ENCODE measurements at places on chromosomes 7 and 10. TPM values are rescaled to one million over a fixed set of nuclear protein-coding genes. Genes with fewer than 3 reads are reported as not detected.

DNA sequence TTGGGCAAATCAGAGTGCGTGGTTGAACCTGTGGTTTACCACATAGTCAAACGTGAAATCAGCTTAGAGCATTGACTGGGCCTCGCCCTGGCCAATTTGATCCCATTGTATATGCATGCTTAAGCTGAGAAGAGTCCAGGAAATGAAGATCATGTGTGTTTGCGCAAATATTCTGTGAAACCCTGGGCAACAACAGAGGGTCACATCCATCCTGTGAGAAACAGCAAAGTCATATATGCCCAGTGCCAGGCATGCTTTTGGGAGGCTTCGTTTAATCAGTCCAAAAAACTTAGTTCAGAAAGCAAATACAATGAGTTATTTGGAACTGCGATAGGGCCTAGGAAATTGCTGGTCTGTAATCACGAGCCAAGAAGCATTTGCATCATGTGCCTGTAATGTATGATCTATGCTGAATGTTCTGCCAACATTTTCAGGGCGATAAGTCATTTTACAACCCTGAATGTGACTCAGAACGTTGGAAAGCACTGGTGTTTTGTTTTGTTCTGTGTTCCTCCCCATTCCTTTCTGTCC lies 412.1 kb upstream of the CELF2 start:
- no peaks in the 10 kb centered on the region for H3K4me1 ChIP-seq
- H3K36me3 ChIP-seq: no peaks in the 10 kb centered on the region
- DNase-seq: no peak
- no peaks in the 10 kb centered on the region for H3K27me3 ChIP-seq
- H3K27ac ChIP-seq: peak overlapping the region; percentile 60

DNA sequence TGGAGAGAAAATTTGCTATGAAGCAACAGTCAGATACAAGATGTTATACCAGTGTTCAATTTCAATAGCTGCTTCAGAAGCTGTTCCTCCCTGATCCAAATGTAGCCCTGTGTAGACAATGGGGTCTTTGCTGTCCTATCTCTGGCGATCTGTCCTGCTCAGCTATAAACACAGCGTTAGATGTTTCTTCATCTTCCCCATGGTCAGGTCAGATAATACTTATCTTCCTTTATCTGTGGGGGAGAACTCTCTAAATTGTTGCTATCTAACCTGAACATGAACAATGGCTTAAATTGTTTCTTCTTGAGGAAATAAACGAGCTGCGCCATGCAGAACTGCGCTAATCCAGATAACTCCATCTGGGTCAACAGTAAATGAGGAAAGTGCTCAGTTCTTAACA lies 15.6 kb upstream of the KIAA1217 start:
- no peak overlapping the region for H3K4me3 ChIP-seq
- H3K4me1 ChIP-seq: peaks cover 7% of the 10 kb centered on the region
- no peaks in the 10 kb centered on the region for H3K27me3 ChIP-seq
- H3K27ac ChIP-seq: no peak overlapping the region
- no peaks in the 10 kb centered on the region for H3K36me3 ChIP-seq

DNA sequence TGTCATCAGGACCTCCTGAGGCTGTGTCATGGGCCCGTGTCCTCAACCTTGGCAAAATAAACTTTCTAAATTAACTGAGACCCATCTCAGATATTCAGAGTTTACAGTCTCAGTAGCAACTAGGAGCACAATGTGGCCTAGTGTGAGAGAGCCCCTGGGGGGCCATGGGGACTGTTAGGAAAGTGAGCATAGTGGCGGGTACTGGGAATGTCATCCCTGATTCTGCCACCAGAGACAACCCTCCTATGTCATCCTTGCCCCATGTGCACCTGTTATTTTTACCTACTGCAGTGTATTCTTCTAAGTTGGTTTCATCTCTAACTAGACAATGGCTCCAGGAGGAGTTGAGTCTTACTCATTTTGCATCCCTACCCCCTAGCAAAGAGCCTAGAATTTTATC lies 78.6 kb downstream of the CCDC71L start:
- no peak for DNase-seq
- no peak overlapping the region for H3K4me3 ChIP-seq
- H3K27ac ChIP-seq: no peak overlapping the region
- H3K27me3 ChIP-seq: no peaks in the 10 kb centered on the region
- no peaks in the 10 kb centered on the region for H3K4me1 ChIP-seq

DNA sequence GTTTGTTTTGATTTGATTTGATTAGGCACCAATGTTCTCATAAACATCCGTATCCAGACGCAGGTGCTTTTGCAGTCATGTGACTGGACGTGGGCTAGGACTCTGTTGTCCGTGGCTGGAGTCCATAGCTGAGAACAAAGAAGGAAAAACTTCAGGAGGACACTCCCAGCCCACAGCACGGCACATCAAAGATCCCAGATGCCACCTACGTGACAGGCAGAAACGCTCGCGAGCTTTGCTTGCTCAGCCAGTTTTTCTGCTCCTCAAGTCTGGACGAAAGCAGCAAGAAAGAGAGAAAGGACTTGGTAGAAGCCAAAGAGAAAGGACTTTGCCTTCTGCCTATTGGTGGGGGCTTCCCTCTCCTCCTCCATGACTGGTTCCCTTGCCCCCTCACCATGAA lies 6.9 kb upstream of the ZKSCAN1 start:
- no peaks in the 10 kb centered on the region for H3K27me3 ChIP-seq
- no peak overlapping the region for H3K27ac ChIP-seq
- no peaks in the 10 kb centered on the region for H3K36me3 ChIP-seq
- no peaks in the 10 kb centered on the region for H3K4me1 ChIP-seq
- no peak overlapping the region for H3K4me3 ChIP-seq

DNA sequence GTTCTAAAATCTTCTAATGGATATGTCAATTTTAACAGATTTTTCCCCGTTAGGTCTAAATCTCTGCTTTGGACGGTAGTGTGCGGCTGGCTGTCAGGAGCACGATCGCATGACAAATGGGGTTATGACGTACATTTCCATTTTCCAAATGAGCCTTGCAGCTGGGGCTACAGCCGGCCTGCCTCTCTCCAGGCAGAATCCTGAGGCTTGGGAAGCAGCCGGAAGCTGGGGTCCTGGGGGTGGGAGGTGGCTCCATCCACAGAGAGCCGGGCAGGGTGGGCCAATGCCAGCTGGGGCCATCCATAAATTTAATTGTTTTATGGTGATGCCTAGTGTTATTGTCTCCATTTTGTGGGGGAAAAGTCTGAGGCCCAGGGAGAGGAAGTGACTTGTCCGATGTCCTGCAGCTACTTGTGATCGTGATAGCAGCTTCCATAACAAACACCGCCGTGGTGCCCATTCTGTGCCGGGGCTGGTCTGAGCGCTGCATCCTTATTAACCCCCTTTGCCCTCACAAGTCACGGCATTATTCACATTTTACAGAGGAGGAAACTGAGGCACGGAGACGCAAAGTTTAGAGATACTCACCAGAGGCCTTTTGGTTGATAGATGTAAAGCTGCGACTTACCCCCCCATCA lies 53.0 kb upstream of the EBF3 start:
- DNase-seq: peak; percentile 38
- H3K27ac ChIP-seq: no peak overlapping the region
- H3K27me3 ChIP-seq: no peaks in the 10 kb centered on the region
- no peak overlapping the region for H3K4me3 ChIP-seq
- H3K4me1 ChIP-seq: no peaks in the 10 kb centered on the region
- no peaks in the 10 kb centered on the region for H3K36me3 ChIP-seq

- H3K27ac ChIP-seq: no peak overlapping the region
- no peaks in the 10 kb centered on the region for H3K27me3 ChIP-seq
- no peak overlapping the region for H3K4me3 ChIP-seq
- H3K36me3 ChIP-seq: no peaks in the 10 kb centered on the region
- H3K4me1 ChIP-seq: no peaks in the 10 kb centered on the region
- no peak for DNase-seq
Measured at GRCh38 chr7:148556892-148557291, 33.7 kb upstream of the C7orf33 start.

- no peak for DNase-seq
- H3K36me3 ChIP-seq: no peaks in the 10 kb centered on the region
- H3K4me3 ChIP-seq: no peak overlapping the region
- H3K4me1 ChIP-seq: peaks cover 47% of the 10 kb centered on the region
Measured at GRCh38 chr7:28102797-28103196, 77.8 kb downstream of the JAZF1 start.

- H3K36me3 ChIP-seq: no peaks in the 10 kb centered on the region
- no peak overlapping the region for H3K27ac ChIP-seq
- no peaks in the 10 kb centered on the region for H3K27me3 ChIP-seq
- no peak for DNase-seq
- no peak overlapping the region for H3K4me3 ChIP-seq
Measured at GRCh38 chr10:131881104-131881880, 19.5 kb upstream of the PPP2R2D start.

DNA sequence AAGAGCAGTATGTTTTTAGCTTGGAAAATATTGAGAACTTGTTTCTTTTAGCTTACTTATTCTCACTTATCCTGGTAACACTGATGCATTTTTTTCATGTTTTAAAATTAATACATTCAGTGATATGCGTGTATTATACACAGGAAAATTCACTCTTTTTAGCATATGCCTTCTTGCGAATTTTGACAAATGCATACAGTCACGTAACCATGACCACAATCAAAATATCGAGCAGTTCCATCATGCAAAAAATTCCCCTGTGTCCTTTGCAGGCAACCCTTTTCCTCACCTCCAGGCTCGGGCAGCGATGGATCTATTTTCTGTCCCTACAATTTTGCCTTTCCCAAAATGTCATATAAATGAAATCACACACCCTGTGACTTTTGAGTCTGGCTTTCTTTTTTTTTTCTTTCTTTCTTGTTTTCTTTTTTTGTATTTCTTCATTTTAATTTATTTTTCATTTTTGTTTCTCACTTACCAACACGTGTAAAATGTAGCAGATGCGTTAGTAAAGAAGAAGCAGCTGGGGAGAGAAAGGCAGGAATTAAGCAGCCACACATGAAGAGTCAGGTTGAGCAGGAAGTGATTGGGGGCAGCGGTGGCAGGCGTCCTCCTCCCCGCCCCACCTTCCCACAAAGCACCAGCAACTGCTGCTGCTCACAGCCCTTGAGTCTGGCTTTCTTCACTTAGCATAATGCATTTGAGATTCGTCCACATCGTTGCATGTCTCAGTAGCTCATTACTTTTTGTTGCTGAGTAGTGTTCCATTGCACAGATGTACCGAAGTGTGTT lies 29.9 kb downstream of the ADRB1 start:
- H3K27ac ChIP-seq: no peak overlapping the region
- peaks cover 8% of the 10 kb centered on the region for H3K4me1 ChIP-seq

DNA sequence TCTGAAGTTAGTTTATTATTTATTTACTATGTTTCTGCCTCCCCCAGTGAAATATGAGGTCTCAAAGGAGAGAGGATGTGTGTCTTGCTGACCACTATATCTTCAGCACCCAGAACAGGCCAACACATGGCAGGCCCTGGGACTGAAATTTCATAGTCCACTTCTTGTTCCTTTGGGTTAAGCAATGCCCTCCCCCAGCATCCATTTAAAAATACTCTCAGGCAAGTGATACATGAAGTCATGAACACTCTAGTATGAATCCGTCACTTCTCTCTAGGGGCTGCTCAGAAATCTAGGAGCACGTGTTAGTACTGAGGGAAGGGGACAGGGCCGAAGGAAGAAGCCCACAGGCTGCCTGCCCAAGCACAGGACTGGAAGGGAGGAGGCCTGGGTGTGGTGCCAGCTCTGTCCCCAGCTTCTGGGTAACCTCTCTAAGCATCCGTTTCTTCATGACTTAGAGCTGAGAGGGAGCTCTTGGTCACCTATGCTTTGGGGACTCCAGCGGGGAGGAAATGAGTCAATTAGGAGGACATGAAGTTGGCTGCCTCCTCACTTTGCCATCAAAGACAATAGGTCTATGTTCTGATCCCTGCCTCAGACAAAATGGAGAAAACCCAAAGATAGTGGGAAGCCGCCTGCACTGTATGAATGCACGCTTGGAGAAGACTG lies 119.2 kb downstream of the KCNMA1 start:
- no peak overlapping the region for H3K4me3 ChIP-seq
- no peaks in the 10 kb centered on the region for H3K4me1 ChIP-seq
- H3K27ac ChIP-seq: no peak overlapping the region
- DNase-seq: no peak
- H3K36me3 ChIP-seq: no peaks in the 10 kb centered on the region
- no peaks in the 10 kb centered on the region for H3K27me3 ChIP-seq

DNA sequence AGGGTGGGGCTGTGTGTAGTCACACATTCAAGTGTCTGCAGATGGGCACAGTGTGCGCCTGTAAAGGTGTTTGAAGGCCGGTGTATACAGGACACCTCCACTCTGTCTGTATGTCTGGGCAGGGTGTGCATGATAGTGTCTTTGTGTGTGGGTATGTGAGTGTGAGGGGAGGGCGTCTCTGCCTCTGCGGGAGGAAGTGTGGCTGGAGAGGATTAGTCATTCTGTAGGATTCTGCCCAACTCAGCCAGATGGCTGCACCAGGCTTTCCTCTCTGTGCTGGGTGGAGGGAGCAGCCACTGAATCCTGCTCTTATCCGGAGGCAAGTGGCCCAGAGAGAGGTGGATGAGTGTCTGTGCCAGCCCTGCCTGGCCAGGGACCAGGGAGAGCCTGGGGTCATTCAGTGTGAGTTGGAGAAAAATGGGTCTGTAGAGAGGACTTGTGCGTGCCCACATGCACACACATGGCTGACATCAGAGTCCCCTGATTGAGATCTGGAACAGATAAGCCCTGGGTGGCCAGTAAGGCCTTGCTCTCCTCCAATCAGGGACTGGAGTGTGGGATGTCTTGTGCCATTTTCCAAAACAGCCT lies 1.7 kb downstream of the SFXN3 start:
- H3K4me3 ChIP-seq: peak overlapping the region; percentile 89
- H3K27ac ChIP-seq: peak overlapping the region; percentile 100
- H3K4me1 ChIP-seq: no peaks in the 10 kb centered on the region
- peaks cover 32% of the 10 kb centered on the region for H3K36me3 ChIP-seq

GRCh38 chr10:88544140-88544870 lies 38.8 kb downstream of the RNLS start:
- peaks cover 7% of the 10 kb centered on the region for H3K4me1 ChIP-seq
- no peak overlapping the region for H3K27ac ChIP-seq
- H3K4me3 ChIP-seq: no peak overlapping the region
- no peak for DNase-seq
- no peaks in the 10 kb centered on the region for H3K36me3 ChIP-seq

DNA sequence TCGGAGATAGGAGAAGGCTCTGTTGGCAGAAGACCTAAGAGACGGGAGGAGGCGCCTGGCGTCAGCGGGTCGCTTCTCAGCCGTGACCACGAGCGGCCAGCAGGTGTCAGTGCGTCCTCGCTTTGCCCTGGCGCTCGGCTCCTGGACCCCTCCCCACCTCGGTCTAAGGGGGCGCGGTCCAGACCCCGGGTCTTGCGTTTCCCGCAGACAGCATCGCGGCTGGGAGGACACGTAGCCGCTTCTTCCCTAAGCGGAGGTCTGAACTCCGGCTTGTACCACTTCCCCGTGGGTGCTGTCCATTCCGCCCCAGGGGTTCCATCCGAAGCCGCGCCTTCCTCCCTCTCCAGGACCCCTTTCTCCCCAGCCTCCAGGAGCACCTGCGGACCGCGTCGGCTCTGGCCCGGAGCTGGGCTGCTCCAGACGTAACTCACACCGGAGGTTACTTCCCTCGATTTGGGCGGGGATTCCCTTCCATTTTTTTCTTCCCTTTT lies 593 bp upstream of the ADRA2A start:
- H3K27ac ChIP-seq: no peak overlapping the region
- peaks cover 31% of the 10 kb centered on the region for H3K4me1 ChIP-seq
- peak overlapping the region; percentile 55 for H3K4me3 ChIP-seq

The C10orf53 gene
- total RNA-seq: not detected

The IDI2 gene
- total RNA-seq: not detected
